RPMI7951 (cell line): ENCODE measurements at places on chromosomes 5 and 9. TPM values are rescaled to one million over a fixed set of nuclear protein-coding genes. Genes with fewer than 3 reads are reported as not detected.

Gene SPATA31A3
- total RNA-seq = not detected in 2 replicates

Gene GMCL2
- total RNA-seq = not detected in 2 replicates

Gene CAMK4
- total RNA-seq = 10.5 and 14.4 TPM in 2 replicates

Gene DRD1
- total RNA-seq = not detected in 2 replicates

Gene FOXD4L3
- total RNA-seq = not detected in 2 replicates

DNA sequence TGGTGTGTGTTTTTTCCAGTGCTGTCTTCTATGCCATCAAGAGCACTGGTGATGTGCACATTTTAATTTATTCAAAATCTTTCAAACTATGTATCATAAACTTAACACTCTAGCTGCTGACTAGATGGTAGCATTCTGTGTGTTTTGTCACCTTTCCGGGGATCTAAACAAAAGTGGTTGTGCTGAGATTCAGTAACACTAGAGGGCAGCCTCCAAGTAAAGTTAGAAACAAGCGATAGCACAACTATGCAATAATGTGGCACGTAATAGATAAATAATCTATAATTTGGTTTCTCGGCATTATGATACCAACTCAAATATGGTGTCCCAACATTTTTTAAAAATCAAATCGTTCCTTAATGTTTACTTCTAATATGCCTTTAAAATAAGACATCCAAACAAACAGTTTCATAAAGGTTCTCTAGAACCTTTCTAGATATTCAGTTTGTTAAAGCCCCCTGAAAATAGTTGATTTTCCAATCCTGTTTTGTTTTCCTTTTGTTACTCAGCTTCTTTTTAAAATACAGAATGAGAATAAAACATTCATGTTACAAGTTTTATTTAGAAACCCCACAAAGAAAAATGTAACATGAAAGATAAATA lies 16.9 kb downstream of the SEMA6A start:
- peak; percentile 13 for DNase-seq

DNA sequence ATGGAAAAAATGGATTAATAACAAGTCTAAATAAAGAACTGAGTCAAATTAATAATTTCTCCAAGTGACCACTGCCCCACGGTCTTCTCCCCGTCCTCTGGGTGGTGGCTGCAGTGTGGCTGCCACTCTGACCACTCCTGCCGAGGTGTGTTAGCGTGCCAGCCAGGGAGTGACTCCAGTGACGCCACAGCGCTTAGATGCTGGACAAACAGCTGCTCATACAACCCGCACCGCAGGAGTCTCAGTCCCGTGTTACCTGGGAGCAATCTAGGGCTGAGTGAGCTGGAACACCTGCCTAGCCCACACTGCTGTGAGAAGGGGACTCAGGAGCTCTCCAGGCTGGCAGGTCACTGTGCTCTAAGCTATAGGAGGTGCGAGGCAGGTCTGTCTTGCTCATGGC lies 10.2 kb downstream of the MAPK9 start:
- DNase-seq = no peak

- peak; percentile 42 for DNase-seq
Measured at GRCh38 chr5:168793841-168794837, 215.0 kb upstream of the PANK3 start.

DNA sequence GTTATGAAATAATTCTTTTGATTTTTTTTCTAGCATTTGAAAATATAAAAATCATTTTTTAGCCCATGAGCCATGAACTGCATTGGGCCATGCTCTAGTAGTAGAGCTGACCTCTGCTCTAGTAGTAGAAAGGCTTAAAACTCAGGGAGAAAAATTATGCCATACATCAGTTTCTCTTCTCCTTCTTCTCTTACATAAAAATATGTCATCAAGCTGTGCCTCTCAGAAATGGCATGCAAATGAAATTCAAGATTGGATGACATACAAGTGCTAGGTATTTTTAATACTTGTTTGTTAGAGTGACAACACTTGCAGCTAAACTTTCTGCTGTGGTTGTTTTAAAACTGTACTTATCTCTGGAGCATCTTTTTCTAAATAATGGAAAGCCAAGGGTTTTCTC lies 42.1 kb upstream of the TMOD1 start:
- no peak for DNase-seq

DNA sequence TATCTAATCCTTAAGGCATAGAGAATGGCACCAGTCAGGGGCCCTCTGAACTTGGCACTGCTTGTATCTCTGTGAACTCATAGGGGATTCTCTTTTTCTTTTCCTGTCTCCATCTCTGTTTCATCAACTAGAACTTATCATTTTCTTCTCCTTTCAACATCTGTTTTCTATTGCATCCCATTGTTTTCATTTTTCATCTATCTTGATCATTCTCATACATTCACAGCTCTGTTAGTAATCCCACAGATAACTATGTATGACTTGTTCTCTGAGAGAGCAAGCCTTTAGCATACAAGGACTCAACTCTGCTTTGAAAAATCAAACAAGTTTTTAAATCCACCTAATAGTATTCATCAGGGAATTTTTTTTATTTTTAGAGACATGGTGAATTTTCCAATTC lies 264.3 kb downstream of the ARRDC3 start:
- no peak for DNase-seq

DNA sequence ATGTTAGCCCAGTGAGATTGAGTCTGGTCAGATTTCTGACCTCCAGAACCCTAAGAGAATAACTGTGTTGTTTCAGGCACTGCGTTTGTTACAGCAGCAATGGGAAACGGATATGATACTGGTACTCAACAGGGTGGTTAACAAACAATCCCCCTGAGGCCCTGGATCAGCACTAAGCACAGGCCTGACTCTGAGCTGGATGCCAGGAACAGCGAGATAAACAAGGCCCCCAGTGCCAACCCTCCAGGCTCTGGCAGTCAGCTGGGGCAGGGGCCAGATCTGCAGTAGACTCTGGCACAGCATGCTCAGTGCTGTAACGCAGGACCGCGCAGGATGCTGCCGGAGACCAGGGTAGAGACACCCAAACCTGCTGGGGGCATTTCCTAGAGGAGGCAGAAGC lies 22.1 kb downstream of the CPLX2 start:
- no peak for DNase-seq

DNA sequence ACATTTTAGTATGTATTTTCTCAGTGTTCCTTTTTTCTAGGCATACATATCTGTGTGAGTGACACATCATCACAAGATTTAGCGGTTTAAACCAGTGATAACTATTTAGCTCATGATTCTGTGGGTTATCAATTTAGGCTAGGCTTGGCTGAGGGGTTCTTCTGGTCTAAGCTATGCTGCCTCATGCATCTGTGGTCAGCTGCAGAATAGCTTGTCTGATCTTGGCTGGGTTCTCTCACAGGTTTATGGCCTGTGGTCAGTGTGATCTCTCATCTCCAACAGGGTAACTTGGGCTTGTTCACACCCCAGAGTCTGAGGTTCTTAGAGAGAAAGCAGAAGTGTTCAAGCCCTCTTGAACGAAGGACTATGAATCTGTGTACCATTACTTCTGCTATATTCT lies 363.3 kb downstream of the KDM4C start:
- no peak for DNase-seq

DNA sequence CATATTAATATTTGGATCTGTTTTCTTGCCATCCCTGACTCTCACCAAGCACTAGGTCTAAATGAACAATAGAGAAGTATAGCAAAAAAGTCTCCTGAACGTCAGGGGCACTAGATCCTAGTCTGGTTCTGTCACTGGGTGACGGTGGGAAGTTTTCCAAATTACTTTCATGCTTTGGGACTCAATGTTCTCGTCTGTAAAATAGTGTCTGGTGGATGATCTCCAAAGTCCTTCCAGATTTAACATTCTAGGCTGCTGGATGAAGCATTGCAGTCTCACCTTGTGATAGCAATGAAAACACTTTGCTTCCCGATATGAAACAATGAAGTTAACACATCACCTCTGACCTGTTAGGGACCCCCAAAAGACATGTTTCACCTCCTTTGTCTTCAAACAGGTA lies 199.3 kb downstream of the SEC61B start:
- no peak for DNase-seq

DNA sequence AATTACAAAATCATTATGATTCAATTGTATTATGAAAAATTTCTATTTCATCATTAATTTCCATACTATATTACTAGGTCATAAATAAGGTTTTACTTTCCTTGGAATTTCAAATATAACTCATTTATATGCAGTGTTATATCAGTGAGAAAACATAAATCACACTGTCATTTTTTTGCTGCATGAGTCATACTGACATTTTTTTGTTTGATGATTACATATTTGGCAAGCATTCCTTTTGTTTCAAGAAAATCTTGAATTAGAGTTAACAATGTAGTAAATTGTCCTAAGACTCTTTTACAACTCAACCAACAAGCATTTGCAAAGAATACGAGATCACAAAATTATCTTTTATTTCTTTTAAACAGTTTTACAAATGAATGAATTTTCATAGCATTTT lies 298.4 kb upstream of the SEMA6A start:
- DNase-seq = no peak

DNA sequence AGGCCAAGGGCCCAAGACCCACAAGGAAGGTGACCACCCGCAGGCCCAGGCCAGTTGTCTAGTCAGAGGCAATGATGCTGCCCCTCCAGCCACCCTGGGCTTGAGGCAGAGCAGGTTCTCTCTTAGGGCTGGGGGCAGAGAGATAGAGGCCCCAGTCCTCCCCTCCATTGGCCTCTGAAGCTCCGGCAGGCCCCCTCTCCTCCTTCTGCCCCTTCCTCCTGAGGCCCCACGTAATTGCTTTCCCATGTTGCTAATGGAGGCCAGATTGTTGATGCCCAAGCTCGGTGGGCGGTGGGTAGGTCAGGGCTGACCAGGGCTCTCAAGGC lies 26.6 kb upstream of the ENHO start:
- DNase-seq = no peak

- no peak for DNase-seq
Measured at GRCh38 chr5:169150108-169150507, 150.8 kb downstream of the SLIT3 start.

- no peak for DNase-seq
Measured at GRCh38 chr5:88602584-88602983, 280.4 kb downstream of the MEF2C start.

GRCh38 chr5:88656221-88656950 lies 226.6 kb downstream of the MEF2C start:
- no peak for DNase-seq

DNA sequence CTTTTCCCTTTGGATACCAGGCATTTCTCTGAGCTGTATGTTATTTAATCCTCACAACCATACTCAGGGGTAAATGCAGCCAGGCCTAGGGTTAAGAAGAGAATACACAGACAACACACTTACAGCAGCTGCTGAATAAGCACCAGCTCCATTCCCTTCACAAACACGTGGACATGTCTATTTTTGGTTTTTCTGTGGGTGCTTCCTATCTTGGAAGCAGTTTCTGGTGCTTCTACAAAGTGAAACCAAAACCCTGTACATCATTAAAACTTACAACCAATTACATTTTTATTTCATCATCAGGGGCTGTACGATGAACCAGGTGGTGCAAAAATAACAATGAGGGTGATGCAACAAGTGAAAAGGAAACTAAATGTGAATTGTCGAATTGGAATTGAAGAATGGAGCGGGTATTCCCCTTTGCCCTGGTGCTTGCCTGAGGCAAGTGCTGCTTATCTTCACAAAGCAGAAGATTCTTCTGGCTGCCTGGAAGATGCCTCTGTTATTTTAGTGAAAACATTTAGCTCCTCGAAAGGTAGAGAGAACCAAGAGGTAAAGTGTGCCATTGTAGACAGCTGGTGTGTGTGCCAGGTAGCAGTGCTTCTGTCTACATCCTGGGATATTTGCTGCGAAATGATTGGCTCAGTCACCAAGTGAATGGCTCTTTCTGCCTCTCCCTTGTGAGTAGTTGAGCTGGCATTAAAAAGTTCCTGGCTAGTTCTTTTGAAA lies 18.6 kb upstream of the IFNB1 start:
- peak; percentile 71 for DNase-seq

DNA sequence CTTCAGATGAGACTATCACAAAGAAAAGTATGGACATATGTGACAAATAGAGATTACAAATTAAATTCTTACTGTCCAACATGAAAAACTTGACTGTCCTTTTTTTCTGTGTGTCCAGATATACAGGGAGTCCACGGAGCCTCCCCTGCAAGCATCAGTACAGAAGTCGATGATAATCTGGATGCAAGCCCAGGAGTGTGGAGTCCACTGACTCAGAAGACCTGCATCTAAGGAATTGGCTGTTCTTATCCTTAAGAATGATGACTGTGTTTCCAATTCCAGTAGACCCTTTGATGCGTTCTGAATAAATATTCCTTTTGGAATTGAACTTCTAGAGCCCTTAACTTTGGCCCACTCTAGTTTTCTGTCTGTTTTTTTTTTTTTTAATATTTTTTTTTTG lies 56.7 kb upstream of the TAF11L2 start:
- DNase-seq = no peak

GRCh38 chr5:142828797-142829535 lies 58.8 kb downstream of the ARHGAP26 start:
- no peak for DNase-seq

DNA sequence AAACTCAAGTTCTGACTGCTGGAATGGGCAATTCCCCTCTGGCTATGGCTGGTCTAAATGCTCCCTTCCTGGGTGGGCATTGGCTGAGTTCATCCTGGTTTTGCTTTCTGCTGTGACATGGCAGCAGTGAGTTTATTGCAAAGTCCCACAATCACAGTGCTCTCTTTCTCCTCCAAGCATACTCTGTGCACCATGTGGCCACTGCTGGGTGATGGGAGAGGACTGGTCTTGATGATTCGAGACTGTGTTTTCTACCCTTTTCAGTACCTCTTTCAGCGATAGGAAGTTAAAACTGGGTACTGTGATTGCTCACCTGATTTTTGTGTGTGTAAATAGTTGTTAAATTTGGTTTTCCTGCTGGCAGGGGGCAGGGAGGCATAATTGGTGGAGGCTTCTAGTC lies 49.7 kb downstream of the FER start:
- DNase-seq = peak; percentile 35

GRCh38 chr5:14184725-14185124 lies 41.6 kb downstream of the TRIO start:
- peak; percentile 69 for DNase-seq

- DNase-seq = no peak
Measured at GRCh38 chr5:110752953-110753352, 14.1 kb downstream of the SLC25A46 start.
